ENCODE measurements at places on chromosomes 16 and 17.

GRCh38 chr17:66522591-66523272 lies 220.3 kb downstream of the PRKCA start:
- DNase-seq, result no peak

- DNase-seq, result no peak
Observed at GRCh38 chr17:44000141-44000860, 4.1 kb upstream of the NAGS start.

DNA sequence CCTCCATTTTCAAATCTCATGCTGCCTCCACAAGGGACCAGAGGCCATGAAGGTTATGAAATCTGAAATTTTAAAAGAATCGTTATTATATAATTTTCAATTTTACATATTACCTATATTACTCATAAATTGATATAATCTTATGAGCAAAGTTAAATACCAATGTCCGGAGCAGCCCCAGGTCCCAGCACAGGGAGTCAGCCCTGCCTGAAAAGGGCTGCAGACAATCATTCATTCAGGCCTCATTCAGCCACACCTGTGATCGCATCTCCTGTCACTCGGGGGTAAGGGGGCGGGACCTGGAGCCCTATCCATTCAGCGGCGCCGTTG lies 172.5 kb downstream of the AHSP start:
- no peak for DNase-seq

DNA sequence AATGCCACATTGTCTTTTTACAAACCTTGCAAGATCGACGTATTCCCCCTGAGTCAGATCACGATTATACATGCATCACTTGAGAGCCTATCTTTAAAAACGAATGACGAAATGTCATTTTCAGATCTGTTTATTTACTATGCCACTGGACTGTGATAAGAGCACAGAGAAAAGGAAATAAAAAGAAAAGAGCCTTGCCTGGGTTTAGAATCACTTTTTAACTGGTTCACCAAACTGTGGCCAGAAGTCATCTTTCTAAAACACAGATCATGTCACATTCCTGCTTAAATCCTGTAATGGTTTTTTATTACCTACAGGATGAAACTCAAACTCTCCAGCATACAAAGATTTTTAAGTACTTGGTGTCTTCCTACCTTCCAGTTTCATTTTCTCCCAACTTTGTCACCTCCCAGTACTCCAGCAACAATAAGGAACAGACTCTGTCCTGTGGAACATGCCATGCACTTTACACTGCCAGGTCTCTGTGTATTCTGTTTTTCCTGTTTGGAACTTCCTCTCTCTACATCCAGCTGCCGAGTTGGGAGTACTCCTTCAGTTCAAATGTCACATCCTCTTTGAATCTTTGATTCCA lies 91.5 kb downstream of the SNX11 start:
- DNase-seq, result no peak

- peak; percentile 84 for DNase-seq
Observed at GRCh38 chr17:38428643-38429371, 543 bp downstream of the ARHGAP23 start.

GRCh38 chr17:34299027-34299426 lies 13.5 kb downstream of the CCL11 start:
- DNase-seq, result no peak

DNA sequence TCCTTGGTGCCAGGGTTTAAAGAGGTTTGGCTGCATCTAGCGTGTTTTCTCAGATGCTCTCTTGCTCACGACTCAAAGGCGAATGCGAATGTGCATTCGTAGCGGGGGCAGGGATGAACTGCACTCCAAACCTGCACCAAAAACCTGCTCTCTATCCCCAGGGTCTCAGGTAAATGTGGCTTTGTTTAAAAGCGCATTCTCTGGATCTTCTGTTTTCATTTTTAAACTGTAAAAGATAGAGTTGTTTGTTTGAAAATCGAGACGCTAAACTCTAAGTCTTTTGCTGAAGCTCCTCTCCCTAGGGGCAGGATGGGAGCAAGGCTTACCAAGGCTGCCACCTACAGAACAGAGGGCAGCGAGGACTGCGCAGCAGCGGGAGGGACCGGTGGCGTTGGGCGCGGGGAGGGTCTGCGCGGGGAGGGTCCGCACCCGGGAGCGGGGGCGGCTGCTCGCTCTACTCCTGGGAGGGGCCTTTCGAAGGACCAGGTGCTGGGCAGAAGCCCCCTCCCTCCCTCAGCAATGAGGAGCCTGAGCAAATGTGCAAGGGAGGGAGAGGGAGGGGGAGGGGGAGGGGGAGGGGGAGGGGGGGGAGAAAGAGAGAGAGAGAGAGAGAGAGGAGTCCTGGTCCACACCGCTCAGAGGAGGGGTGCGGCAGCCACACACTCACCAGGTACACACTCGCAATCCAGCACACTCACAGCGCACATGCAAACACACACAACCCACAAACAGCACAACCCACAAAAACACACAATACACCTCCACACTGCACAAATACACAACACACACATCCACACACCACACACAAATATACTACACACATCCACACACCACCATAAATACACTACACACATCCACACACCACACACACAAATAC lies 142.8 kb downstream of the GRIN2A start:
- DNase-seq, result peak; percentile 23

GRCh38 chr16:11871193-11871592 lies 19.9 kb upstream of the RSL1D1 start:
- DNase-seq, result no peak

DNA sequence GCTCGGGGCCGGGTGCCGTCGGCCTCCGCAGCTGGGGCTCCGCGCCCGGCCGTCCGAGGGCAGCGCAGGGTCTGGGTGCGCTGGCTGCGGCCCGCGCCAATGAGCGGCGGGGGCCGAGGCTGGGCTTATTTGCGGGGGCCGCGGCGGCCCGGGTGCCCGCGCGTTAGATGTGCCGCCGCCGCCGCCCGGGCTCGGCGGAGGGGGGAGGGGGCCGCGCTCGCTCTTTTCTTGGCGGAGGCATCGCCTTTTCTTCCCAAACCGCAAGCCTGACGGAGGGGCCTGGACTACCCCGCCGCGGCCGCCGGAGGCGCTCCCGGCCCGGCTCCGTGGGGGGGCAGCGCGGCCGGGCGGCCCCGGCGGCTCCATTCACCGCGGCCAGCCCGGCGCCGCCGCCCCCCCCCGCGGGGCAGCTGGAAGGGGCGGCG lies at the start of gene NOTUM:
NOTUM (minus strand) TSS at position 101 of the 425 bp plus-strand sequence. CDS start 278 bp downstream, outside the sequence.
- peak; percentile 59 for DNase-seq

GRCh38 chr16:73361061-73361460 lies 313.1 kb upstream of the ZFHX3 start:
- no peak for DNase-seq

GRCh38 chr17:549177-550040 lies 165.2 kb downstream of the VPS53 start:
- DNase-seq, result peak; percentile 63

- no peak for DNase-seq
Observed at GRCh38 chr17:77952368-77952767, 6.1 kb upstream of the TNRC6C start.

GRCh38 chr16:31487071-31487719 lies 4.3 kb downstream of the SLC5A2 start:
- DNase-seq, result no peak

GRCh38 chr16:58789351-58789750 lies 55.2 kb upstream of the GOT2 start:
- DNase-seq, result no peak

DNA sequence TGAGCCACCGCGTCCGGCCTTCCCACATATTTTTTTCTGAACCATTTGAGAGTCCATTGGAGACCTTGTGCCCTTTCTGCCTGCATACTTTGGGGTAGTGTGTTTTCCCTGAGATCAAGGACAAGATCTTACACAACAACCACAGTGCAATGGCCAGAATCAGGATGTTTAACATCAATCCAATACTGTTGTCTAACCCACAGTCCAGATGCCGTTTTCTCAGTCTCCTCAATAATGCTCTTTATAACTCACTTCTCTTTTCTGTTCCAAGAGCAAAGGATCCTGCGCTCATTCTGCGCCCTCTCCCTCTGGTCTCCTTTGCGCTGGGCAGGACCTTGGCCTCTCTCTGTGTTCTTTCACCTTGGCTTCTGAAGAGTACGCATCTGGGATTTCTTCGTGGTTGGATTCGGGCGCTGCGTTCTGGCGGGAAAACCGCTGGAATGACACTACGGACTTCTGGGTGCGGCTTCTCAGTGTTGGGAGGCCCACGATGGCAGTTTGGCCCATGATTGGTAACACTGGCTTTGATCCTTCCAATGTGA lies 16.6 kb downstream of the CBX4 start:
- DNase-seq, result no peak

GRCh38 chr16:7086822-7087616 lies 245.6 kb upstream of the RBFOX1 start:
- DNase-seq, result peak; percentile 90

GRCh38 chr17:3036800-3037199 lies 26.6 kb downstream of the OR1D5 start:
- no peak for DNase-seq

- no peak for DNase-seq
Observed at GRCh38 chr16:73356401-73357079, 308.6 kb upstream of the ZFHX3 start.

- DNase-seq, result no peak
Observed at GRCh38 chr17:15350777-15351477, 9.5 kb upstream of the TEKT3 start.

DNA sequence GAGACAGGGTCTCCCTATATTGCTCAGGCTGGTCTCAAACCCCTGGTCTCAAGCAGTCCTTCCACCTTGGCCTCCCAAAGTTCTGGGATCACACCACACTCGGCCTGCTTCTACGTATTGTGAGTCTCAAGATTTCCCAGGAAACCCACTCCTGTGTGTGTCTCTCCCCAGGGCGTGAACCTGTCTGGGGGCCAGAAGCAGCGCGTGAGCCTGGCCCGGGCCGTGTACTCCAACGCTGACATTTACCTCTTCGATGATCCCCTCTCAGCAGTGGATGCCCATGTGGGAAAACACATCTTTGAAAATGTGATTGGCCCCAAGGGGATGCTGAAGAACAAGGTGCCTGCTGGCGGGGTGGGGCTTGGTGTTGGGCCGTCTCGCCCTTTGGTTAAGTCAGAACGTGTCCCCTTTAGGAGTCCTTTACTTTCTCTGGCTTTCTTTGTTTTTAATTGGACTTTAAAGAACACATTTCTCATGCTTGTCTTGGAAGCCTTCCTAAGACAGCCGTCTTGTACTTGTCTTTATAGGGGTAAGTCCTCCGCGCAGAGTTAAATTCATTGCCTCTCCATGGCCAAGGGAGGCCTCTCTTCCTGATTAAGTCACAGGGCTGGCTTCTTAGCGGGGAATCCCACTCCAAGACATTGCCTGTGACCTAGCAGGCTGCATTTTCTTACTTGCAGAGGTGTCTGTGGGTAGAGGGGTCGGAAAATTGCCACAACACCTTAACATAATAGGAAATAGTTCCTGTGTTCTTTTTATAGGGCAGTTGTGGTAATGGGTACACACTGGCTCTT lies 136.4 kb downstream of the ABCC6 start:
- no peak for DNase-seq

- no peak for DNase-seq
Observed at GRCh38 chr16:74698222-74698621, 2.4 kb downstream of the MLKL start.

GRCh38 chr16:11372829-11373306 lies 27.6 kb downstream of the RMI2 start:
- no peak for DNase-seq

GRCh38 chr16:20310421-20311395 lies 16.6 kb downstream of the GP2 start:
- DNase-seq, result no peak

DNA sequence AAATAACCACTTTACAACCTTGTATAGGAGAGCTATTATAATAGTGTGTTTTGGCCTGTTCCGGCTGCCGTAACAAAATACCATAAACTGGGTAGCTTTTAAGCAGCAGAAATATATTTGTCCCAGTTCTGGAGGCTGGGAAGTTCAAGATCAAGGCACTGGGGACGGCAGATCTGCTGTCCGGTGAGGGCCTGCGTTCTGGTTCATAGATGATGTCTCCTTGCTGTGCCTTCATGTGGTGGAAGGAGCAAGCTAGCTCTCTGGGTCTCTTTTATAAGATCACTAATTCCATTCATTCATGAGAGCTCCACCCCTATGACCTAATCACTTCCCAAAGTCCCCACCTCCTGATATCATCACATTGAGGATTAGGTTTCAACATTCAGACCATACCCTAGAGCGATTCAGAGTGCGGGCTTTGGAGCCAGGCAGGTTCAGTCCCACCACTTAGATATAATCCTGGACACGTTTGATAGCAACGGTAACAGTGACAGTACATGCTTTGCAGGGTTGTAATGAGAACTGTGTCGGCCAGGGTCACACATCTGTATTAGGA lies 76.2 kb upstream of the ZFHX3 start:
- DNase-seq, result no peak

DNA sequence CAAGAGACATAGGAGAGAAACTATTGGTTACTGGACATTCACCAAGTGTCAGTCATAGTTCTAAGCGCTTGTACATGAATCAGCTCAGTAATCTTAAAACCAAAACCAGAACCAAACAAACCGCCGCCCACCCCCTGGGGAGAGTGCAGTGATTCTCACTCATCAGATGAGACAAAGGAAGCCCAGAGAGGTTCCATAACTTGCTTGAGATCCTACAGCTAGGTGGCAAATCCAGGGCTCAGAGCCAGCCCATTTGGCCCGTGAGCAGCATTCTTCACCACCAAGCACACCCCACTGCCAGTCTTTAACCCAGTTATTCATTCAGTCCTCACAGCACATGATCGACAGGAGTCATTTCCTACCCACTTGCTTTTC lies 37.2 kb upstream of the RGS9 start:
- DNase-seq, result peak; percentile 31

DNA sequence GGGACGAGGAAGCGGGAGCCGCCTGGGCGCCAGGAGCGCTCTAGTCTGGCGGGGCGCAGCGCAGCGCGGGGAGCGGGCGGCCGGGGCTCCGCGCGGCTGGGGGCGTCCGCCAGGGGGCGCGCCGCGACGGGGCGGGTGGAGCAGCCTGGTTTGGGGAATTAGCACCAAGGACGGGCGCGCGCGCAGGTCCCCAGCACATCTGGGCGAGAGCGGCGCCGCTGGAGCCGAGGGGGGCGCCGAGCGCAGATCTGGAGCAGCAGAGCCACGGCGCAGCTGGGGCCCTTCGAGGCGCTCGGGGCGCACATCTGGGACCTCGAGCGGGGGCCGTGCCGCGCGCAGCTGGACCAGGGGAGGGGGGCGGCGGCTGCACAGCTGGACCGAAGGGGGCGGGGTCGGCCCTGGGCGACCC lies at the start of gene NXPH3:
NXPH3 (plus strand) TSS at position 193 of the 409 bp plus-strand sequence. CDS start 349 bp downstream, outside the sequence.
- peak; percentile 75 for DNase-seq

GRCh38 chr17:18191967-18192366 lies 8.3 kb downstream of the ALKBH5 start:
- no peak for DNase-seq

- no peak for DNase-seq
Observed at GRCh38 chr16:17377360-17378324, 93.1 kb downstream of the XYLT1 start.

- DNase-seq, result no peak
Observed at GRCh38 chr16:64826374-64826773, 295.5 kb downstream of the CDH11 start.

GRCh38 chr17:20935740-20936139 lies 107.1 kb downstream of the USP22 start:
- no peak for DNase-seq

- no peak for DNase-seq
Observed at GRCh38 chr16:87819282-87819681, 50.0 kb downstream of the SLC7A5 start.
